ENCODE measurements at places on chromosomes 12 and 14.

- no peak for DNase-seq
Observed at GRCh38 chr14:67987606-67988005, 168.0 kb downstream of the RAD51B start.

- no peak for DNase-seq
Observed at GRCh38 chr14:73289729-73290128, 52.4 kb downstream of the PAPLN start.

GRCh38 chr12:69739287-69740191, 879 bp downstream of the RAB3IP start:
- peak; percentile 64 for DNase-seq

DNA sequence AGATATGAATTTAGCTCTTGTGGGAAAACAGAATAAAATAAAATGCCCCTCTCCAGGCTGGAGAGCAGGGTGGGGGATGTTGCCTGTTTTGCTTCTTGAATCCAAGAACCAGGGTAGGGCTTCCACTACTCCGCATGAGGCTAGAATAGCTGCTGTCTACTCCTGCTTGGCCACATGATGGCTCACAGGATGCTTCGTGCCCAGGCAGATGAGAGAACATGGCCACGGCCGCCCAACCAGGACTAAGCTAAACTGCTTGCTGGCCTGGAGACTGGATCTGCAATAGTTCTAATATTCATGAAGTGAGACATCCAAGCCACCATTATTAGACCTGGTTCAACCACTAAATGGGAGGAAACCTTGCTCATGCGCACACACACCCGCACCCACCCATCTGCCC, 122.2 kb upstream of the METAP2 start:
- no peak for DNase-seq

DNA sequence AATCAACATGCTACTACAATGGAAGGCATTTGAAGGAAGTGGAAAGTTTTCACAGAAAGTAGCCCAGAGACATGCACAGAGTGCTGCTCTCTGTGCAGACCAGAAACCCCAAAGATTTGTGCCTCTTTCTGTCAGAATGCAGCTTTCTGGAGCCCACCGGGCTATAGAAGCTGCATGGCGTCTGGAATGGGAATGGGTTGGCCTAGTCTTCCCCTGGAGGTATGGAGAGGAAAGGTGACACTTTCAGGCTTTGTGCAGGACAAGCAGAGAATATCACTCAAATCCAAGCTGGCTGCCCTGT, 21.3 kb upstream of the ZFP36L1 start:
- DNase-seq, result no peak

DNA sequence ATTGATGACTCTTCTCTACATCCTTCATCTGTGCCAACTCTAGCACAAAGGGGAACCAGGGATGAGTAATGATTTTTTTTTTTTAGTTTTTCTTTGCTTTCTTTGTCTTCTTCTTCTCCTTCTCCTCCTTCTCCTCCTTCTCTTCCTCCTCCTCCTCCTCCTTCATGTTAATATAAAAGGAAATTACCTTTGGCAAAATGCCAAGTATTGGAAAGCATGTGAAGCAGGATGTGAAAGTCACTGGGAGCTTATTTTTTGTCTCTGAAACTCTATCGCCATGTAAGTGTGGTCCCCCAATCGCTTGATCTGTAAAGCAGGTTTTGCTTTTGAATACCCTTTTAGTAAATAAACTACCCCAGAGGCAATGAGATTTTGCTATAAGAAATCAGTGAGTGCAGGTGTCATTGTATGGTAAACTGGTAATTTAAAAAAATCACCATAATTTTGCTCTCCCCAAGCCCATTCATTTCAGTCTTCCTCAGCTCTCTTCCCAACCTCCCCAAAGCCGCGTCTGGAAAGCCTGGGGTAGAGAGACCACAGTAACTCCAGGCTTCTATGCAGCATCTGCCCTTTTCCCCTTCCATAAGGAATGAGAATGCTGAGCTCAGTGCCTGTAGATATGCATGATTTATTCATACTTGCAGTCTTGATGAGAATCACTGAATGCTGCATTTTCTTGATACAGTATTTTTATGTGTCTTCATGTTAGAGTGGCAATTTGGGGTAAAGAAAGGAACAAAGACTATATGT, 388.7 kb downstream of the TMEM117 start:
- no peak for DNase-seq

- DNase-seq, result no peak
Observed at GRCh38 chr14:87489196-87489819, 503.7 kb downstream of the GALC start.

DNA sequence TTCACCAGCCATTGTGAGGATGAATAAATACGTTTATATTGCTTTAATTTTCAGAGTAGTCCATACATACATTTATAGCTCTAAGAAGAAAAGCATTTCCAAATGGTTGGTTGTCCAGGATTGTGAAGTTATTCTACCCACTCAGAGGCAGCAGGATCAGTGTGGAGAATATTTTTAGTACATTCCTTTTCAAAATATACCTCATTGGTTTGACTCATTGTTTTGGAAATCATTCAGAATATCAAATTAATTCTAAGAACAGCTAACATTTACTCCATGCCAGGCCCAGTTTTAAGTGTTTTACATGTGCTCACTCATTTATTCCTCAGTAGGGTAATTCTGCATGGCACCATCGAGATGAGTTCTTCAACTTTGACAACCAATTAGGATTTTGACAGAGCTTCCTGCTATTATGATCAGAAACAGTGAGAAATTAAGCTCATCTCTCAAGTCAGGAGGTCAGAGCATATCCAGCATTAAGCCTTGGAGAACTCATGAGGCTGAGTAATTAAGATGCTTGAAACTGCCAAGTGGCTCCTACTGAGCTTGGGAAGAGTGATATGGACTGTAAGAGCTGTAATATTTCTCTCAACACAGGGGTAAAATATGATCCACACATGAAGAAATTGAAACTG, 153.3 kb upstream of the CLEC14A start:
- DNase-seq, result no peak

DNA sequence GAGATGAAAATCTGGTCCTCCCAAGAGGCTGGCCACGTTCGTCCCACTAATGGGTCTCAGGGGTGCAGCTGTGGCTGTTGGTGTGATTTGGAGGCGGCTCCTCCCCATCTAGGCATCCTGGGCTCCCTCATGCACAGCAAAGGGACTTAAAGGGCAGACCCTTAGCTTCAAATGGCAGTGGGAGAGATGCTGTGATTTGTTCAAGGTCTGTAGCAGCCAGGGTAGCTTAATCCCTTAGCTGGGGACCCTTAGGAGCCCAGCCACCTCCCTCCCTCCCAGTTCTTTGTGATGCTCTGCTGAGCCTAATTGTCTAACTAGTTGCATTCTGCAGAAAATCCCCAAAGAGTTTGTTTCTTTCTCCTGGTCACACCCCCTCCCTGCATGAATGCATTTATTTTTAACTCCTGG, 18.3 kb downstream of the DYRK4 start:
- DNase-seq, result no peak

GRCh38 chr12:120696626-120697025, 9.7 kb downstream of the MLEC start:
- DNase-seq, result no peak

DNA sequence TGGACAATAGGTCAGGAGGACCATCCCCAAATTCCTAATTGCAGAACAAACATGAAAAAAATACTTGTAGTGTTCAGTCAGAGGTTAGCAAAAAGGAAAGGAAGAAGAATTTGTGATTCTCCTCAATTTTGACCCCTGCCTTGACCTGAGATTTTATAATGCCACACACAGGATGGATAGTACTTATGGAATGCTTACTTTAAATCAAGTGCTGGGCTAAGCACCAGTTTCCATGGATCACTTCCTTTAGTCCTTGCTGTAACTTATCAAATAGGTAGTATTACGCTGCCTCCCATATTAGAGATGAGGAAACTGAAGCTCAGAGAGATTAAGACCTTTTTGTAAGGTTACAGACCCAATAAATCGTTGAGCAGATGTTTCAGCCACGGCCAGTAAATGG, 81.2 kb upstream of the OVCH1 start:
- DNase-seq, result no peak

- DNase-seq, result no peak
Observed at GRCh38 chr12:97940629-97941028, 478.0 kb downstream of the RMST start.

GRCh38 chr12:3863756-3864155, 9.4 kb downstream of the PARP11 start:
- no peak for DNase-seq

- no peak for DNase-seq
Observed at GRCh38 chr12:43602738-43603137, 50.7 kb upstream of the ADAMTS20 start.

GRCh38 chr12:57574795-57575194, 16.2 kb upstream of the PIP4K2C start:
- DNase-seq, result no peak

Data from NCI-H1105 treated with DMSO at 0.1 percent for 48 hours (cell line).